ENCODE measurements at places on chromosomes 5 and 9.
A peak's percentile ranks its signal among the peaks of the same experiment; 100 is the strongest.

DNA sequence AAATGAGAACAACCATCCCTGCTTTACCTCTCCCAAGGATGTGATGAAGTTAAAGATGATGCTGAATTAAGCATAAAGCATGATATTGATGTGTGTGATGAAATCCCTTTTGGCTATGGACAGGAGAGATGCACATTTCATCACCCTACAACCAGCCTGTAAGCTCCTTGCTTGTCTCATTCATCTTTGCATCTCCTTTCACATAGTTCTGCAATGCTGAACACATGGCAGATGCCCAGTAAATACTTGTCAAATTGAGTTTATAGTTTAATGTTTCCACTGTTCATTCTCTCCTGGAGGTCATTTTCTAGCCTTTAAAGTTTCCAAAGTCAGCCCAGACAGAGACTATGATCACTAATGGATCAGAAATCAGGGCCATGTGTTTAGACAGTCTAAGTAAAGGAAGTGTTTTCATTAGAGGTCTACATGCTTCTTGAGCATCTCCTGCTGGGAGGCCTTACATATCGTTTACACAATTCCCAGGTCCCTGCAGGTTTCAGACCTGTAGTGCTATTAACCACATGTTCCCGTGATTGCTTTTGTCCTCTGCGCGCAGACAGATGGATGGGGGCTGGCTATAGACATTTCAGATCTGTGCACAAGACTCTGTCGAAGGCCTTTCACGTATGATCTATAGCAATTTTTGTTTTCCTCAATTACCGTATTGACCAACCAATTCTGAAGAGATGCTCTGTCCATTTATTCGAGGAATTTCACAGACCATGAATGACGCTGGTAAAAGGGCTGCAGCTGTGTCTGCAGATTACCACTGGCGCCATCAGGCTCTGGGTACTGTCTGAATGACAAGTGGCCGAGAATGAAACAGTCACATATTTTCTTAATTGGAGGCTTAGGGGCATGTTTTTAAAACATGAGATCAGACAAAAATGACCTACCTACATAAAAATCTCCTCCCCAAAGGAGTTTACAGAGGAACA lies 49.0 kb upstream of the CKMT2 start:
- DNase-seq: no peak

- DNase-seq: peak; percentile 15
Measured at GRCh38 chr5:142015781-142016533, 3.1 kb upstream of the GNPDA1 start.

DNA sequence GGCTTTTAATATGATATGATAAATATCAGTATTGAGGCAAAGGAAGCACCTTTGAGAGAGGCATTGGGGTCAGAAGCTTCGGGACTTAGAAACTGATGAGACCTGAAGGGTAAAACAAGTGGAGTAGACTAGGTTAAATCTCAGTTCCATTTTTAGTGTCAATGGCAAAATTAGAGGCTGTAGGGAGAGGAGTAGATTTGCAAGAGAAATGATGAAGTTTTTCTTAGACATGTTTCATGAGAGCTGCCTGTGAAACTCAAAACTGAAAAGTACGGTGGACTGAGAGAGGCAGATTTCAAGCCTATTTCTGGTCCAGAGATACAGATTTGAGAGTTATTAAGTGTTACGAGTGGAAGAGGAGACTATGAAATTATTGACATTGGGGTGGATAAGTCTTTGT lies 278.5 kb downstream of the TAF11L14 start:
- no peak for DNase-seq

DNA sequence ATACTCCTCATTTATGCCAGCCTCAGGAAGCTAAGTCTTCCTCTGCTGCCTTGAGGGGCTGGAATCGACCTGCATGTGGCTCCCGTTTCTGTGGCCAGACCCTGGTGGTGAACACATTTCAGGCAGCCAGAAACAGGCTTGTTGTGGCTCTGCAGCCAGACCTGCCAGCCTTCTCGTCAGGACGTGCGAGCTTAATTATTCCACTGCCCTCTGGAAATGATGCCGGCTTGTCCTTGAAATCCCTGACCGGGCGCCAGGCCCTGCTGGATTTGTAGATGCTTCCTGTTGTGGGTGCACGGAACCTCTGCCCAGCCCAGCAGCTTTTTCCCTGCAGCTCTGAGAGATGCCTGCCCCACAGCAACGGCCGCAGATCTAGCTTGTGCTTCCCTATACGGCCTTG lies 41.6 kb downstream of the PDZD2 start:
- DNase-seq: no peak

GRCh38 chr9:109098171-109098959 lies 21.4 kb downstream of the TMEM245 start:
- DNase-seq: no peak

GRCh38 chr9:113611461-113612215 lies 148.1 kb downstream of the RGS3 start:
- DNase-seq: no peak

GRCh38 chr5:20636686-20637085 lies 648.7 kb upstream of the CDH18 start:
- DNase-seq: no peak

- no peak for DNase-seq
Measured at GRCh38 chr5:99368726-99369125, 439.9 kb upstream of the CHD1 start.

All from stimulated activated CD8-positive, alpha-beta memory T cell treated with anti-CD3 and anti-CD28 coated beads, Interleukin-4, amount 100 ng/mL, for 4 hours (primary cell).